ENCODE measurements at places on chromosomes 11 and 22.

DNA sequence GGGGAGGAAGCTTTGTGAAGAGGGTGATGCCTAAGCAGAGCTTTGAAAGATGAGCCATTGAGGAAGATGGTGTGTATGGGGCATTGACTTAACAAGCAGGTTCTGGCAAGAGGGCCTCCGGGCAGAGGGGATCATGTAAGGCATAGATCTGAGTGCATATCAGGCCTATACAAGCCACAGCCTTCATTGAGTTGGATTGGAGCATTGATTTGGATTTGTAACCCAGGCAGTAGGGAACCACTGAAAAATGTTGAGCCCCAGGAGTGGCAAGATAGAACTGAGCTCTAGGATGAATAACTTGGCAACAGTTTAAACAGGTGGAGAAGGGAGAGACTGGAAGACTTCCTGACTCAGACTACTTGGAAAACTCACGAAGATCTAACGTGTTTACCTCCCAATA, 21.4 kb downstream of the PANX1 start:
- no peak for DNase-seq

DNA sequence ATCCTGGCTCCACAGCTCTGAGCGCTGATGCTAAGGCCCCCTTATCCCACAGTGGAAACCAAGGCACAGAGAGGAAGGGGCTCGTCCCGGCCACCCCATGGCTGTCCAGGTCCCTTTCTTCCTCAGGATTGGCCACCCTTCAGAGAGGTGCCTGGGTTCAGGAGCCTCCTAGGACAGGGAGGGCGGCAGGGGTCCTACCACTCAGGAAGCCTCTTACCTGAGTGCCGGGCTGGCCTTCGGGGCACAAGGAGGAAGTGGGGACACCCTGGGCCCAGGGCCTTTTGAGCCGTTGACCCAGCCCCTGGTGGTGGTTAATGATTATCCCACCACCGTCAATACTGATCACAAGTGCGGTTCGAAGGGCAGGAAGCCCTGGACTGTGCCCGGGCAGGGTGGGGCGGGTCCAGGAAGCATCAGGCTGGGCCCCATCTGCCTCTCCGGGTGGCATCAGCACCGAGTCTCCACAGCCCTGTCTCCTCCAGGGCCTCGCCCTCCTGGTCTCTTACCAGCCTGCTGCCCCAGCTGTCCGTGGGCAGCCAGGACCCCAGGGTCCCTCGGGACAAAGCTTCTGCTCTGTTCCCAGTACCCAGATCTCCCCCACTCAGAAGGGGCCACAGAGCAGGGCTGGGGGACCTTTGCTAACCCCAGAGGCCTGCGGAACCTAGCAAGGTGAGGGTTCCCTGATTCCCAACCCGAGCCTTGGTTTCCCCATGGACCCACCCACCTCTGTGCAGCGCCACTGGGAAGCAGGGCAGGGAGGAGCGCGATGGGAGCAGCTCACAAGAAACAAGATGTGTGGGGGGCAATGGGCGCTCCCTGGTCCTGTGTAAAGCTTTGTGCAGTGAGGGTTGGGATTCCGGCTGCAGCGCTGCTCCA, 15.0 kb upstream of the EHD1 start:
- DNase-seq: no peak

DNA sequence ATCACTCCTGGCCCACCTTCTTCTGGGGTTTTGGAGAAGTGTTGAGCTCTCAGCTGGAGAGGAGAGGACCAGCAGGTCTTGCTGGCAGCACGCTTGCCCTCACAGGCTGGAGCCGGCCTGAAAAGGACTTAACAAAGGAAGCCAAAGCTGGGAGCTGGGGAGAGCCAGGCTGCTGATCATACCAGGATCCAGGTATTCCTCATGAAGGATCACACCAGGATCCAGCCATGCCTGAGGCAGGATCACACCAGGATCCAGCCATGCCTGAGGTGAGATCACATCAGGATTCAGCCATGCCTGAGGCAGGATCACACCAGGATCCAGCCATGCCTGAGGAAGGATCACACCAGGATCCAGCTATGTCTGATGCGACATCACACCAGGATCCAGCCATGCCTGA, 17.0 kb downstream of the MRGPRD start:
- DNase-seq: peak; percentile 8

DNA sequence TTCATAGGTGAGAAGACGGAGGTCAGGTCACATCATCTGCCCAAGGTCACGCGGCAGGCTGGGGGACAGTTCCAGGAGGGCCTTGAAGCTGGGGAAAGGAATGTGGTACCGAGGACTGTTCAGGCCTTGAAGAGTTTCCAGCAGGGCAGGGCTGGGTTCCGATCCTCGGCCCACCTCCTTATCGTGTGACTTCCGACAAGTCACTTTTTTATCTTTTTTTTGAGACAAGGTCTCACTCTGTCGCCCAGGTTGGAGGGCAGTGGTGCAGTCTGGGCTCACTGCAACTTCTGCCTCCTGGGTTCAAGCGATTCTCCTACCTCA, 623 bp downstream of the NDUFS8 start:
- no peak for DNase-seq

DNA sequence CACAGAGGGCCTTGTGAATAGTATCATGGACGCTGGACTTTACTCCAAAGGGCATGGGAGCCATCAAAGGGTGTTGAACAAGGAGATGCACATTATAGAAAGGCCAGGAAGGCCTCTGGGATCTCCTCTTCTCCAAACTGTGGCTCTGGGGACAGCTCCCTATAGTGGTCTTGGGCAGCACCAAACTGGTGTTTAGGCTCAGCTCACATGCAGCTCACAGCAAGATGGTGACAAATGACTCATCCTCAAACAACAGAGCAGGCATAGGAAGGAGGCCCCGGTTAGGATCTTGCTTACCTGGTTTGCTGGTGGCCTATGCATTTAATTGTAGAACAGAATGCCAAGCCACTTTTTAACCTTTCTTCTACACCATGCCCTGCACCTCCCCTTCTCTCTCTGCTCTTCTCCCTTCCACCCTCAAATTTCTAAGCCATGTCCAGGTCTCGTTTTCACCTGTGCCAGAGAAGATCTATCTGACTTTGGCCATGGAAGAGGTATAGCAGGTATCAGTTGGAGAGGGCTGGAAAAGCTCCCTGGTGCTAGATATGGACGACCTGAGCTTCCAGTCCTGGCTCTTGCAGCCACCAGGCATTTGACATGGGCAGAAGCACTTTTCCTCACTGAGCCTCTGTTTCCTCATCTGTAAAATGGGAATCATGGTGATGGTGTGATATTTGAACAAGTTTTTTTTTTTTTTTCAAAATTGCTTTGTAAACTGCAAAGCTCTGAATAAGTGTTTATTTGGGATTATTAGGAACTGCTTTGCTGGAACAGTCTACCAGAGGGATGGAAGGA, 14.4 kb upstream of the EHF start:
- no peak for DNase-seq

- no peak for DNase-seq
These were observed 7.6 kb downstream of the POLR2F start for GRCh38 chr22:37961062-37961461.

DNA sequence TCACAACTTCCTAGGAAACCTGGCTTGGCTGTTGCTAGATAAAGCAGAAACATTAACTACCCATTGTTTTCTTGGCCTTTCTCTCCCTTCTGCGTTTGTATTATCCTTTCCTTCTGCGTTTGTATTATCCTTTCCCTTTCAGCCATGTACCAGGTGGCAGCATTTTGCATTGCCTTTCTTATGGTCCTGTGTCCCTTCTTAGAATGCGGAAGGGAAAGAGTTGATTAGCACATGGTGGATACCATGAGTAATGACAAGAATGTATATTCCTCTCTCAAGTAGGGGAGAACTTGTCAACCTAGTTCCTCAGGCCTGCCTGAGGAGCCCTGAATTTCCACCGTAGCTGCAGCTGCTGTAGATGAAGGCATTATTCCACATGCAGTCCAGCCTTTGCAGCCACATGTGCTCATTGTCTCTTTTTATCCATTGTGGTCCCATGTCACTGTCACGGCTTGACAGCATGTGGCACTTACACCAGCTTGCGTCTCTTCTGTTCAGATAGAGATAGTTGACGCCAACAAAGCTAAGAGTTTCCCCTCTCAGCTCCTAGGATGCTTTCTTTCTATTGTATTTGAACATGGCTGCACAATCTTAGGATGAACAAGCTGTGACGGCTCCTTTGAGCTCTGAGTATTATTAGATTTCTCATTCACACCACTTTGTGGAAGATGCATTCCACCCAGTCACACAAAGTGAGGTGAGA, 44.8 kb downstream of the SLN start:
- DNase-seq: no peak

GRCh38 chr11:128704517-128704916, 10.6 kb downstream of the FLI1 start:
- no peak for DNase-seq

DNA sequence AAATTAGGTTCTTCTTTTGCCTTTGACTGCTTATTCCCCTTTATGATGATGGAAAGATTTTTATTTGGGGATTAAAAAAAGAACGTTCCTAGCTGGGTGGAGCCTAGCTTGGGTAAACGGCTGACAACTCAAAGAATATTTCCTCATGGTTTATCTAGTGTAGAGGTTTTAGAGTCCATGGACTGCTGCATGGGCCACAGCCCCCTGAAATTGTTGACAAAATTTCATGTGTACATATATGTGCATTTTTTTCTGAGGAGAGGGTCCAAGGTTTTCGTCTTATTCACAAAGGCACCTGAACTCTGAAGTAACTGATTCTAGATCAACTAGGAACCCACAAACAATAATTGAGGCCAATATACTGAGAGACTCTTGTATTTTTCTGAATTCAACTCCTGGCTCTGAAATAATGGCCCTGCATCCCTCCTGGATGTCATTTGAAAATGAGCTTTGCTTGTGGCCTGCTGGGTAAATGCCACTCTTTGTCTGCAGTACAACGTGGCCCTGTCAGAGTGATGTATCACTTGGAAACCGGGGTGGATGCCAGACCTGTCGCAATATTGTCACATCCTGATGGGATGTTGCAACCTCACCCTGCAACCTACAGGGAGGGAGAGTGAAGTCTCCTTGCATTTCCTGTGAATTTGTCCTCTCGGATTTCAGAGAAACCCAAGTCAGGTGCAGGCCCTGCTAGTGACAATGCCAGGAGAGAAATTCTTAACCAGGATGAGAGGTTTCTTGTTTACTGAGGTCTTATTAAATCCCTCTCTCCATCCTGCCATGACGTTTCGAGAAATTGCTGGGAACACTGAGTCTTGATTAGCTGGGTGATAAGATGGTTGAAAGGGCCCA, 33.8 kb downstream of the EHF start:
- DNase-seq: peak; percentile 62

DNA sequence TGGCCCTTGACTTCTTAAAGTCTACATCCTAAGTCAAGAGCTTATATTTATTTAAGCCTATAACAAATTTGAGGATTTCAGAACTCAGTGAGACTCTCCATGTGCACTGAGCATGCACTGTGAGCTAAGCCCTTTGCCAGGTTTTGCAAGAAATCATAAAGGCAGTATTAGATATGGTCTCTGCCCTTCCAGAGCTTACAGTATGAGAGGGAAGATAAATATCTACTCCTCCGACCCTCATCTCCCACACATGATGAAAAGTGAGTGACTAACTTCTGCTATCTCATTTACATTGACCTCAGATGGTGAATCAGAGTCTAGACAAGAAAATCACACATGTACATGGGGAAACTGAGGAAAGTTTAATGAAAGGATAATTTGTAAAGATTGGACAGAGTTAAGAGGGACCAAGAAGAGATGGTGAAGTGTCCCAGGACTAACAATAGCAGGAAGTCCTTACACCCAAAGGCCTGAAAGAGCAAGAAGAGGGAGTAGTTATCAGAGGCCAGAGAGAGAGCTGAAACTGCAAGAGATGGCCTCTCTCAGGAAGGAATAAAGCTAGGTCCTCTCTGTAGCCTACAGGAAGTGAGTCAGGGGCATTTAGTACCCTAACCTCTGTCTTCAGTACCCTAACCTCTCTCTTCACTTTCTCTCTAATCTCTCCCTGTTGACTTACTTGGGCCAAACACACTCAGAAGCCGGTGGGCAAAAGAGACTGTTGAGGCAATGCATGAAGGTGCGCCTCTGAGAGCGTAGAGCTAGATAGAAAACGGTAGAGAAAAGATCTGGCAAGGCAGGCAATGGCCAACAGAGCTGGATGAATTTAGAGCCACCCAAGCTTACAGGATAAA, 23.0 kb upstream of the BLID start:
- no peak for DNase-seq

DNA sequence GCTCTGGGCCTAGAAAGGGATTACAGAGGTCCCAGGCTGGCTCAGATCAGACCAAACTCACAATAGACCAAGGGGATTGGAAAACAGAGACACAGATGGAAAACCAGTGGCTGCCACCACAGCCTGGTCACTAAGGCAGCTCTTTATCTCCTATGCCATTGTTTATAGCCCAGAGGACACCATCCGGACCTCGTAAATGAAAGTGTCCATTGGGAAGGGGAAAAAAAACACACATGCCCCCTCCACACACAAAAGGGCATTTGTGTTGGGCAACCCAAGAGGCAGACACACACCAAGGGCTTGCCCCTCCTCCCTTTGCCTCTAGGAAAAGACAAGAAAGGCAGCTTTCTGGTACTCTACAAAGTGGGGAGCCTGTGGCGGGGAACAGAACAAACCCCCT, 85.9 kb downstream of the GAB2 start:
- DNase-seq: no peak

GRCh38 chr11:117547946-117548345, 220.3 kb downstream of the CEP164 start:
- DNase-seq: no peak

GRCh38 chr11:120372296-120372695, 36.1 kb downstream of the ARHGEF12 start:
- no peak for DNase-seq

- DNase-seq: no peak
These were observed 48.7 kb upstream of the RFPL3 start for GRCh38 chr22:32308934-32309333.

DNA sequence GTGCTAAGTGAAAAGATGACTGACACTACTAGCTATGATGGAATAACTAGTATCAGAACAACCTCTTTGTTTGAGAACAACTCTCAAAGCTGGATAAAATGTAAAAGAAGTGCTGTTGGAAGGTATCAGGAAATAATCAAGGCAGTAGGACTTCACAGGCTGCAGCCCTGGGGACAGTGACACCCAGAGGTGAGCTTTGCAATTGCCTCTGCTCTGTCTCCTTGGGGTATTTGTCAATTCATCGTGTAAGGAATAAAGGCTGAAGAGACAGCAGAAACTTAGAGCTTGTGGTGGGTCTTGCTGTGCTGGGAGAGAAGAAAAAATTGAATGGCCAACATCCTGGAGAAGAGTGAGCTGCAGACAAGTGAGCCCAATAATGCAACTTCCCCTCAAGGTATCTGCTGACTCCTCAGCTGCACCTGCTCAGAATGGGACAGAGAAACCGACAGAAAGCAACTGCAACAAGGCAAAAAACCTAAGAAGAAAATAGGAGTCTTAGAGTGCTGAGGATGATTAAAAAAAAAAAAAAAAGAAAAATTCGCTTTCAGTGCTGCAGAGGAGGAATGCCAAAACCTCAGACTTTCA, 141.1 kb downstream of the RCN1 start:
- DNase-seq: no peak

DNA sequence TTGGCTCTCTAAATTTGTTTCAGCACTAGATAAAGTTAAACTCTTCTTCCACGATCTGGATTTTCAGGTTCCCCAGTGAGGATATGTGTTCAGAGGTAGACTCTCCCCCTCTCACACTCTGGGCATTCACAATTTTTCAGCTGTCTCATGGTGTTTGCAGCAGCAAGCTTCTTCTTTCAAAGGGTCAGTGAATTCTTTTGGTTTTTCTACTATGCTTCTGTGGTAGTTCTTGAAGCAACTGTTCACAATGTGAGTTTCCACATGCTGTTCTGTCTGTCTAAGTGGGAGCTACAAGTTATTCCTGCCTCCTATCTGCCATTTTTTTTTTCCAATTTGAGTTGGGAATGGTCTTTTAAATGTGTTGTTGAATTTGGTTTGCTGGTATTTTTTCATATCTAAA, 25.4 kb downstream of the CNTF start:
- DNase-seq: no peak
